ENCODE measurements at places on chromosomes 7 and 10. TPM values are rescaled to one million over a fixed set of nuclear protein-coding genes. Genes with fewer than 3 reads are reported as not detected.

DNA sequence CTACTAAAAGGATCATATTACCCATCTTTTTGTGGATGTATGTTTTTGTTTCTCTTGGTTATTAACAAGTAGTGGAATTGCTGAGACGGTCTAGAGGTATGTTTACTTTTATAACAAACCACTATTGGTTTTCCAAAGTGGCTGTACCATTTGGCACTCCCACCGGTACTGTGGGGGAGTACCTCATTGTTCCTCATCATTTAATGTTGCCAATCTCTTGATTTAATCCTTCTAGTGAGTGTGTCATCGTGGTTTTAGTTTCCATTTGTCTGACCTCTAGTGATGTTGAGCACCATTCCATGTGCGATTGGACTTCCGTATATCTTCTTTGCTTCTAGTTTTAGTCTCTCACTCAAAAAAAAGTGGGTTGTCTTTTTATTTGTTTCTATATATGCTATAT is 50.4 kb downstream of the RBM33 start:
- H3K4me3 ChIP-seq, result no peak overlapping the region
- no peaks in the 10 kb centered on the region for H3K27me3 ChIP-seq
- H3K4me1 ChIP-seq, result 0 out of 2 replicates have a peak, but pooled peaks cover 2% of the 10 kb centered on the region
- no peak overlapping the region for H3K27ac ChIP-seq
- DNase-seq, result peak; percentile 55

Gene DIP2C
- total RNA-seq, result 8.6 TPM

GRCh38 chr7:6675807-6676405 is 30.8 kb downstream of the ZNF12 start:
- H3K4me1 ChIP-seq, result no peaks in the 10 kb centered on the region
- DNase-seq, result no peak
- no peak overlapping the region for H3K27ac ChIP-seq
- no peak overlapping the region for H3K4me3 ChIP-seq
- no peaks in the 10 kb centered on the region for H3K27me3 ChIP-seq

DNA sequence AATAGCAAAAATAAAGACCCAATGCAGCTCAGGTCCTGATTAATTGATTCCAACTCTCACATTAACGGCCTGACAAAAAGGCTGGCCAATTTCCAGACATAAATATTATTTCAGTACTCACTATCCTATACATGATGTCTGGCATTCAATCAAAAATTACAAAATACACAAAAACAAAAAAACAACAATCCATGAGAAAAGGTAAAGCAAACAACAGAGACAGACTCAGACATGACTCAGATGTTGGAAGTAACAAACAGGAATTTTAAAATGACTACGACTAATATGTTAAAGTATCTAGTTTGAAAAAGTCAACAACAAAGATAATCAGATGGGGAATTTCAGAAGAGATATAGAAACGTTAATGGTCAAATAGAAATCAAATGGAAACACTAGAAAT is 152.8 kb downstream of the AMPH start:
- no peaks in the 10 kb centered on the region for H3K27me3 ChIP-seq
- peak; percentile 1 for DNase-seq
- H3K27ac ChIP-seq, result no peak overlapping the region
- H3K36me3 ChIP-seq, result no peaks in the 10 kb centered on the region

Gene AUTS2
- 1.4 TPM for total RNA-seq

Gene BTRC
- total RNA-seq, result 11.7 TPM

GRCh38 chr7:49714182-49714581 is 59.3 kb upstream of the VWC2 start:
- no peak for DNase-seq
- H3K4me1 ChIP-seq, result no peaks in the 10 kb centered on the region
- H3K36me3 ChIP-seq, result no peaks in the 10 kb centered on the region
- H3K4me3 ChIP-seq, result no peak overlapping the region

DNA sequence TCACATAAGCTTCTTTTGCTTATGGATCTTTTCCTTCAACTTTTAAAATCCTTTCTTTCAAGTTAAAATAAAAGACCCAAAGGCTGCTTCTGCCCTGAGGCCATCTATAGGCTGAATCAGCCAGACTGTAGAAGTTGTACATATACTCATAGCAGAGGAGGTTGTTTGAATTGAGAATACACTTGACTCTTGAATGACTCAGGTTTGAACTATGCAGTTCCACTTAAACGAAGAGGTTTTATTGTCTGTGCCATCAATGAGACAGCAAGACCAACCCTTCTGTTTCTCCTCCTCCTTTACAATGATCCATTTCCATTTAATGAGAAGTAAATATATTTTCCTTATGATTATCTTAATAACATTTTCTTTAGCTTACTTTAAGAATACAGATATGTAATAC is 5.8 kb downstream of the ZNF365 start:
- H3K4me1 ChIP-seq, result peaks cover 5% of the 10 kb centered on the region
- no peaks in the 10 kb centered on the region for H3K36me3 ChIP-seq
- no peak overlapping the region for H3K4me3 ChIP-seq

DNA sequence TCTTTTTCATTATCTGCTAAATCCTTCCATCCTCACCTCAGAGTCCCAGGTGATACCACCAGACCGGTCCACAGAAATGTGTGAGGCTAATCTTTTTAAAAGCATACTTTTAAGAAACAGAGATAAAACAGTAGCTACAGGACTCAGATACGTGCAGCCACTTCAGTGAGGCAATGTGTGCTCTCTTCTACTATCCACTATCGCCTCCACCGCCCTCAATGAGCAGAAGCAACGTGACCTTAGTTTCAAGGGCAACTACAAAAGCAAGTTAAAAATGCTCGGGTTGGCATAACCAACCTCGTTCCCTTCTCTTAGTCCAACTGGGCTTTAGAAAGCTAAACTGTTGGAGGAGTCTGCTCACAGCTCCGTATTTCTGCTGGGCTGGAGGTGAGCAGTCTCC is 4.2 kb downstream of the FGFR2 start:
- DNase-seq, result no peak
- H3K27ac ChIP-seq, result no peak overlapping the region
- no peak overlapping the region for H3K4me3 ChIP-seq
- H3K4me1 ChIP-seq, result no peaks in the 10 kb centered on the region

Gene NPFFR1
- not detected for total RNA-seq

GRCh38 chr7:68103319-68103718 is 1106.7 kb downstream of the TYW1 start:
- H3K27me3 ChIP-seq, result no peaks in the 10 kb centered on the region
- no peak overlapping the region for H3K27ac ChIP-seq
- no peaks in the 10 kb centered on the region for H3K4me1 ChIP-seq
- no peak for DNase-seq
- H3K4me3 ChIP-seq, result no peak overlapping the region

GRCh38 chr10:99339077-99339476 is 9.9 kb downstream of the CNNM1 start:
- no peaks in the 10 kb centered on the region for H3K36me3 ChIP-seq
- peak; percentile 28 for DNase-seq
- H3K27ac ChIP-seq, result no peak overlapping the region

Gene GDI2
- 396 TPM for total RNA-seq

Gene SPDYE5
- total RNA-seq, result not detected
